HS-27A (cell line): ENCODE measurements at places on chromosomes 3 and 15.

DNA sequence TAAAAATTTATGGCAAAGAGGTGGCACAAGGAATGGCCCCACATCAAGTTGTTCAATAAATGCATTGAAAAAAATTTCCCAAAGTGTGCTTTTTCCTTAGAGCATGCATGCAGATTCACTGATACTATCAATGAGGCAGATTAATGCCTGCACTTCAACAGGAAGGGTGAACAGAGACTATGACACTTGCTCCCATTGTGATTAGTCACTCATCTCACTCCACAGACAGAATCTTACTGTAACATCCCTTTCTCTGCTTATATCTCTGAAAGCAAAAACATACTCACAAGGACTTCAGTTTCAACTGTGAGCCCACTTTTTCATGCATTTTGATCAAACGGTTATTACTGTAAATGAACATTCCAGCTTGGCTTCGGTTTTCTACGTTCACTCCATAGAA is 60.9 kb downstream of the MORC1 start:
- no peak for DNase-seq

GRCh38 chr3:159499031-159499793 is 489.4 kb upstream of the IL12A start:
- DNase-seq = peak; percentile 35

- peak; percentile 35 for DNase-seq
Measured at GRCh38 chr3:47163169-47164006, 525 bp downstream of the SETD2 start.

DNA sequence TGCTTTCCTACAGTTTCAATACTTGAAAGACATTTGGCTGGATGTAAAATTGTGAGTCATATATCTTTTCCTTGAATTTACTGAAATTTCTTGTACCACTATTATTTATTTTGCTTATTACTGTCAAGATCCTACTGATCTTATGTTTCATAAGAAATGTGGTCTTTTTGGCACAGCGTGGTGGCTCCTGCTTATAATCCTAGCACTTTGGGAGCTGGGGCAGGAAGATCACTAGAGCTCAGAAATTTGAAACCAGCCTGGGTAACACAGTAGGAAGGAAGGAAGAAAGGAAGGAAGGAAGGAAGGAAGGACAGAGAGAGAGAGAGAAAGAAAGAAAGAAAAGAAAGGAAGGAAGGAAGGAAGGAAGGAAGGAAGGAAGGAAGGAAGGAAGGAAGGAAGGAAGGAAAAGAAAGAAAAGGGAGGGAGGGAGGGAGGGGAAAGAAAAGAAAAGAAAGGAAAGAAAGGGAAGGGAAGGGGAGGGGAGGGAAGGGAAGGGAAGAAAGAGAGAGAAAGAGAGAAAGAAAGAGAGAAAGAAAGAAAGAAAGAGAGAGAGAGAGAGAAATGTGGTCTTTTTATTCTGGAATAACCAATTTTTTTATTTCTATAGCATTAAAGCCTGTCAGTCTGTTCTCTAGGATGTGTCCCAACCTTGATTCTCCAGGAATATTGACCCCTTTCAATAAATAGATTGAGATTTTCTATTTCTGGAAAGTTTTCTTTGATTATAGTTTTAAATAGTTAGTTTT is 572.0 kb upstream of the TGFBR2 start:
- no peak for DNase-seq

DNA sequence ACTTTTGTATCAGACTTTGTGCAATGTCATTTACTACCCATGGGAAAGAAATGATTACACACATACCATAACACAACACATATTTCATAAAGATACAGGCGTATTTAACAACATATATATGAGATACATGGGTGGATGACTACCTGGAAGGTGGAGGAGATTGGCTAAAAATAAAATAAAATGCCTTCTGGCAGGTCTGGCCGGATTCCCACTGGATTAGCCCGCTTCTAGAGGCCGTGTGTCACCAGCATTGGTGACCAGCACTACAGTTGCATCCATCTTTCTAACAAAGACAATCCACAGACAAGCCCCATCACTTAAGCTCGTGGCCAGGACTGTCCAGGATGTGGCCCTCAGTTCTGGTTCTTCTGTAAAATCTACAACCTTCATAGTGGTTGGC is 21.0 kb upstream of the SEC22A start:
- no peak for DNase-seq

- DNase-seq = no peak
Measured at GRCh38 chr15:78314181-78314581, 14.8 kb upstream of the SKIC8 start.

DNA sequence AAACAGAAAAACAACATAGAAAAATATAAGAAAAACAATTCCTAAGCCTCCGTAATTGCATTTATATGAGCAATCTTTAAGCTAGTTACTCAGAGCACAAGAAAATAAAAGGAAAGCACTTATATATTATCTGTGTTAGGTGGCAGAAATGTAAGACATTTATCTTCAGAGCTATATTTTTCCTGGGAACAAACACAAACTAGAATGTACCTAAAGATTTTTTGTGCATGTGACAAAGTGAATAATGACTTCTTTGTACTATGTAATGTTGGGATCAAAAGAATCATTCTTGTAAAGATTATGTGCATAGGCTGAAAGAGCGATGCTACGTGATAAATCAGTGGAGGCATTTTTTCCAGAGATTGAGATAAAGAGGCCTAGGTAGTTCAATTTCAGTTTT is 111.3 kb upstream of the GMNC start:
- no peak for DNase-seq

- DNase-seq = no peak
Measured at GRCh38 chr15:75828429-75828828, 14.8 kb upstream of the UBE2Q2 start.

DNA sequence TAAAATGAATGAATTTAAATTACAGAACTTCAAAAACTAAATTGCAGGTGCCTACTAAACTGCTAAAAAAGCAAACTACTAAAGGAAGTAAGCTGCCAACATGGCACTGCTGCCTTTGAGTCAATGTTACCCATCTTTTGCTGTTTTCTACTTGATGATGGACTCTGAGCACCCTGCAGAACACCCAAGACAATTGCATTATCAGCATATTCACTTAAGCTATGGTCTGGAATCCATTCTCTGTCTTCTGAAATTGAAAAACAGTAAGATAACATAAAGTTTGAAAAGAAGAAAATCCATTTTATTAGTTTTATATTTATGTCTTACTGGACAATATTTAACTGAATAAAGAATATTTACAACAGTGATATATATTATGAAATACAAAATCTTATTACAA is 91.4 kb downstream of the ZBBX start:
- DNase-seq = no peak

DNA sequence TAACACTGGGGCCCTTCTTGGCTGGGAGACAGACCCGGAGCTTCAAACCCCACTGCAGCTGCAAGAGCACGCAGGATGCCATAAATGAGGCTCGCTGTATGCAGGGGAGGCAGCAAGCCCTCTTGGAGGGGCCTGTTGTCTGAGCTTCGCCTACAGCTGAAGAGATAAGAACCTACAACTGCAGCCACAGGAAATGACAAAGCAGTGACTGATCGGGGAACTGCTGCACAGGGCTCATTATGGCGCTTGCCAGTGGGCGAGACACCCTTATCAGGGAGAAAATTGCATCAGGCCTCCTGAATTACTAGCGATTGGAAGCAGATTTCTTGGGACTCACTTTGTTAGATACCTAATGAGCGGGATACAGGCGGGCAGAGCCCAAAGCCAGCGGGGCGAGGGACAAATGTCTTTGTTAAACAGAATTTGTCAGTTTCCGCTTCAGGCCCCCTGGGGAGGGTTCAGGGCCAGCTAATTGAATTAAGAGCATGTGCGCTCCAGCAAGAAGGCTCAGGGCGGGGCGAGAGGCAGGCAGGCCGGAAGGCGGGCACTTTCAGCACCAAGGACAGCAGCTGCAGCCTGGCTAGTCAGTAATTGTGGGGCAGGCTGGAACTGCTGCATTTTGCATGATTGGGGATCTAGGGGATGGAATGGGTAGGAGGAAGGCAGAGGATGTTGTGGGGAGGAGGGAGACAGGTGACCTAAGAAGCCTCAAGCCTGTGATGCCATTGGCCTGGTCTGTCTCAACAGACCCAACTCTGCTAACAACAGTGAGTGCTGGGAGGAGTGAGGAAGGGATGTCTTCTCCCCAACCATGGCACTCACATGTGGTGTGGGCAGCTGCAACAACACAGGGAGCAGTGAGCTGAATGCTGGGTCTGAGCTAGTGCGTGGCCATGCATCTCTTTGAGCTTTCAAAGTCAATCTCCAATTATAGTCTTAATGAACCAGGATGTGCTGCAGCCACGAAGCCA is 55.3 kb downstream of the CCDC33 start:
- DNase-seq = peak; percentile 80

DNA sequence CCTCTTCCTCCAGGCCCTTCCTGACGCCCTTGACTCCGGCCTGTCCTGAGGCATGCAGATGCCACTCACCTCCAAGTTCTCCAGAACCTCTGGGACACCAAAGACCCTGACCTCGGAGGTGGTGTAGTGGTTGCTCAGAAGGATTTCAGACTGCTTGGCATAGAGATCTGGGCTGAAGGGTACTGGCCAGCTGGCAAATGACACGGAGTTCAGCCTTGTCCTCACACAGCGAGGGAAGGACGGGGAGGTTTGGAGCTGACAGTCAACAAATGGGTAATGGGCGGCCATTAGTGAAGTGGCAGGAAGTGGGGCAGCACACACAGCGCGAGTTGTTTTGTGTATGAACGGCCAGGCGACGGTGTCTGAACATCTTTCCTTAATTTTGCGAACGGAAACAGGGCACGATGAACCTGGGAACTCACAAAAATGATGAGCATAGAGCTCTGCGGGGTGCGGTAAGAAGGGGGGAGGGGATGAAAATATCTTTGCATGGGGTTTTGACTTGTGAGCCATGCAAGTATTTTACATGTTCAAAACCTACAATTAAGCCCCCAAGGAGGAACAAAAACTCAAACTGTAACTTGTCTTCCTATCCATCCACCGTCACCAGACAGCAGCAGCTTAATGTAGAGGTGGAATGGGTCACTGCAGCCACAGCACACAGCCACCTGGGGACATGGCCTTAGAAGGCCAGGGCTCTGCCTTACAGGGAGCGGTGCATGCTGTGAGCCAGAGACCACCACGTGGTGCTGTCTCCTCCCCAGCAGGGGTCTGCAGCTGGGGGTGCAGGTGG is 43.6 kb upstream of the RPL32 start:
- DNase-seq = no peak

GRCh38 chr3:43892526-43892925 is 201.8 kb downstream of the ABHD5 start:
- DNase-seq = no peak

DNA sequence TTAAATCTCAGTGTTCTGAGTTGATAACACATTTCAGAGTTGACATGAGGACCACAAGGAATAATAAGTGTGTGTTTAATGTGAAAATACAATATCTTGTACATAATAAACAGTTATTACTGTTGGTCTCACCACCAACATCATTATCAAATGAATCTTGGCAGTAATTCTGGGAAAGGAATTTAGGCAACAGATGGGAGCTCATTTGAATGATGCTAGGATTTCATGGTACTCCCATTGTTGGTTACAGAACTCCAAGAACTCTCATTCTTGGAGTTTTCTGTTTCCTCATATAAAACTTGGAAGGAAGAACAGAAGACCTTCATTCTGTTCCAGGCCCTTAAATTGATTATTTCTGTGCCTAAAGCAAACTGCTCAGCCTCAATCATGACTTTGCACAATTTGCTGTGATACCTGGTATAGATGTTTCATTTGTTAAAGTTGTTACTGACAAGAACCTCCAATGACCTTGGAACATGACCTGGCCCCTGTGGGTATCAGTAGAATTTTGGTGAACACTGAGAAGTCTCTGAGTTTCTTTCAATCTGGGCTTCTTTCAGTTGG is 385.8 kb downstream of the LPP start:
- DNase-seq = no peak

- no peak for DNase-seq
Measured at GRCh38 chr3:52490939-52491526, 4.1 kb upstream of the STAB1 start.

DNA sequence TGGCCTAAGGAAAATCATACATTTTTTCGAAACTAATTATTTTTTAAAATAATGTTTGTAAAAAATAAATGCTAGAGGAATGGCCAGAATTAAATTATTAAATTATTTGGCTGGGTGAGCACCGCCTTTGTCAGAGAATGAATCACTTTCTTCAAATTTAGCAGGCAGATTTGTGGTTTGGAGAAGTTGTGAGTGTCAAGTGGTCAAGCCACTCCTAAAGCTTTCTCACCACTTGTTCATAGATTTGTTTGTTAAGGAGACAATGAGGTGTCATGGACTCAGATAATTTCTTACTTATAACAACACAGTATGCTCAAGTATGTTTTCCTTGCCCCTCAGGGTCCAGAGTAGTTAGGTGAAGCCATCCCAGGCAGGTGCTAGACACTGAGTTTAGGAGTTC is 196.2 kb downstream of the TUSC7 start:
- DNase-seq = peak; percentile 17

DNA sequence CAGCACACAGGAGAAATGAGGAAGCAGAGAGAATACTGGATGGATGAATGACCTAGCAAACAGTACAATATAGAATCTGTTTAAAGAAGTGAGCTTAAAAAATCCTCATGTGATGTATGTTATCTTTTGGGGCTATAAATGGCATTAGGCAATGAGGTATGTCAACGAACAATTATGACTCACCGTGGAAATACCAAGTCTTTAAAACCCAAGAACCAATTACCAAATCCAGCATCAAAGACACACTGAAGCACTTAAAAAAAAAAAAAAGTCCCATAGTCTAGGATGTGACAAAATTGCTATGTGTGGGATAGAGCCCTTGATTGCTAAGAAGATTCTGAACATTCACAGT is 36.3 kb upstream of the HERC1 start:
- no peak for DNase-seq

- DNase-seq = no peak
Measured at GRCh38 chr15:69973102-69973714, 124.5 kb downstream of the TLE3 start.

GRCh38 chr3:24686808-24687207 is 192.2 kb upstream of the THRB start:
- DNase-seq = peak; percentile 40

GRCh38 chr15:43883571-43883970 is 56.8 kb downstream of the WDR76 start:
- DNase-seq = no peak
